ENCODE measurements at places on chromosomes 4 and X.

- H3K27me3 ChIP-seq: no peaks in the 10 kb centered on the region
- peaks cover 38% of the 10 kb centered on the region for H3K4me1 ChIP-seq
- H3K27ac ChIP-seq: peak overlapping the region; percentile 97
- no peak for DNase-seq
These were observed 23.8 kb upstream of the CD38 start for GRCh38 chr4:15754323-15754722.

- H3K36me3 ChIP-seq: peaks cover 11% of the 10 kb centered on the region
- H3K4me1 ChIP-seq: peaks cover 21% of the 10 kb centered on the region
- DNase-seq: no peak
- H3K4me3 ChIP-seq: no peak overlapping the region
- H3K27ac ChIP-seq: no peak overlapping the region
These were observed 84.6 kb downstream of the TSPAN5 start for GRCh38 chr4:98573791-98574190.

DNA sequence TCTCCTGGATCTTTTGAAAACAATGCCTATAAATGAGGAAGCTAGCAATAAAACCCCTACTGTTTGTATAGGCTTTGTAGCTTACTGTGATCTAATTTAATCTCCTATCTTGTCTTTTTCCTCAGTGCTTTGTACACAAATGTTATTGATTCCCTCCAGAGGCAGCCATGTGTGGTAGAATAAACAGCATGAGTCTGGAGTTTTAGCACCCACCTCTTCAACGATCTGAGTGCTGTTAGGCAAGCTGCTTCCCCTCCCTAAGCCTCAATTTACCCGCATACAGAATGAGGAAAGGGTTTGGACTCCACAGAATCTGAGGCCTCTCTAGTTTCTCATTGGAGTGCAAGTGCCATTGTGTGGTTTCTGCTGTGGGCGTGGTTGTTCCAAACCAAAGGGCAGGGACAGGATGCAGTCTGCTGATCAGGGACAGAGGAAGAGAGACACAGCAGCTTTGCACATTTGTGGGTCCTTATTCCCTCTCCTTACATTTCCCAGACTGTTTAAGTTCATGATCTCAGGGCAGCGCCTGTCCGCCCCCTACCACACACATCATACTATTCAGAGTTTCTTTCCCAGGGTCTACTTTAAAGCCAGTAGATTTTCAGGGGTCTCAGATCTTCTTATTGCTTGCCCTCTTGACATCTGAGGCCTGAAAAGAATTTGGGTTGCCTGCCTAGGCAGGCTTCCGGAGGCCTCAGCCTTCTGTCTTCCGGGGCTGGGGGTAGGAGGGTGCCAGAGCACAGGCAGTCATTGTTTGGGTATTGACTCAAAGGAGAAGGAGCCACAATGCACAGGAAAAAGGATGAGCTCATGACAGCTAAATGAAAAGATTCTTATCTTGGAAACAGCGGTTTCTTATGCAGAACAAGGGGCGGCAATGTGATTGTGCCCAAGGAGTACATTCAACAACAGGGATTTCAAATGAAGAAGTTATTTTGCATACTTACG lies 114.9 kb upstream of the TEX13D start:
- no peaks in the 10 kb centered on the region for H3K27me3 ChIP-seq
- H3K36me3 ChIP-seq: no peaks in the 10 kb centered on the region
- peak overlapping the region; percentile 66 for H3K4me3 ChIP-seq

DNA sequence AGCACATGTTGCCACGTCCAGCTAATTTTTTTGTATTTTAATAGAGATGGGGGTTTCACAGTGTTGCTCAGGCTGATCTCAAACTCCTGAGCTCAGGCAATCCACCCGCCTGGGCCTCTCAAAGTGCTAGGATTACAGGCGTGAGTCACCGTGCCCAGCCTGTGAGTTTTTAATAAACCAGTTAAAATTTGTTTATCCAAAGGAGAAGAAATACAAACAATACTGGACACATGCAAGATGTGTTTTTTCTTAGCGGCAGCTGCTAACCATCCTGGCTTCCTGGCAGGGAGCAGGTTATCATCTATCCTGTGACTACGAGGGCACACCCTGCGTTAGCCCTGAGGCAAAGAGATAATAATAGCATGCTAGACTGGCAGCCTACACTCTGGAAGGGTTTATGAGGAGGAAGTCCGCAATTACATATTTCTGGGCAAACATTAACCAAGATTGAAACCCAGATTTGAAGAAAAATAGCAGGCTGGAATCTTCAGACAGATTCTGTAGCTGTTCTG lies 191.4 kb downstream of the SPRY1 start:
- no peaks in the 10 kb centered on the region for H3K27me3 ChIP-seq
- H3K4me1 ChIP-seq: no peaks in the 10 kb centered on the region
- no peak overlapping the region for H3K4me3 ChIP-seq
- no peak for DNase-seq
- H3K36me3 ChIP-seq: no peaks in the 10 kb centered on the region

DNA sequence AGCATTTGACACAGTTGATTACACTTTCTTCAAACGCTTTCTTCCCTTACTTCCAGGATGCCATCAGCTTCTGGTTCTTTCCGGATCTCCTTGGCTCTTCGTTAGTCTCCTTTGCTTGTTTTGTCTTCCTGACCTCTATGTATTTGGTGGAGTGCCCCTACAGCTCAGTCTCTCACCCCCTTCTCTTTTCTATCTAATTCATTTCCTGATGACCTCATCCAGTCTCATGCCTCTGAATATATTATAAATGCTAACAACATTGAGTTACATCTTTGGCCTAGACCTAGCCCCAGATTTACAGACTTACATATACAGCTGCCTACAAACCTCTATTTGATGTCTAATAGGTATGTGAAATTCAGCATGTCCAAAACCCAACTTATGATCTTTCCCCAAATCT lies 16.5 kb upstream of the LEF1 start:
- H3K36me3 ChIP-seq: no peaks in the 10 kb centered on the region
- no peak overlapping the region for H3K4me3 ChIP-seq
- peaks cover 40% of the 10 kb centered on the region for H3K4me1 ChIP-seq
- no peaks in the 10 kb centered on the region for H3K27me3 ChIP-seq
- no peak for DNase-seq

DNA sequence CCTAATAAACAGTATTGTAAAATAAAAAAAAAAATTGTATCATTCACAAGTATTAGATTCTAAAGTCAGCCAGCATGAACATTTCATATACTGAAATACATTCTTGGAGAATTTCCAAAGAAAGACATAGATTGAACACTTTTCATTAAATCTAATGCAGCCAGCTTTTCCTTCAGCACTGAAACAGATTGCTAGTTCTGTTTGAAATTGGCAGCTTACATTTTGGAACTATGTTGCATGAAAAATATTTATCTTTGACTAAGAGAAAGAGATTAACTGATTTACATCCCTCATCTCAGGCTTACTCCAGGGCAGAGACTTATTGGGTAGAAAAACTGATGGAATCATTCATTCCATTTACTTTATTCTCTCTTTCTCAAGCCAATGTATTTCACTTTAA lies 272.7 kb downstream of the PDHA2 start:
- H3K36me3 ChIP-seq: no peaks in the 10 kb centered on the region
- no peaks in the 10 kb centered on the region for H3K4me1 ChIP-seq
- no peak for DNase-seq

DNA sequence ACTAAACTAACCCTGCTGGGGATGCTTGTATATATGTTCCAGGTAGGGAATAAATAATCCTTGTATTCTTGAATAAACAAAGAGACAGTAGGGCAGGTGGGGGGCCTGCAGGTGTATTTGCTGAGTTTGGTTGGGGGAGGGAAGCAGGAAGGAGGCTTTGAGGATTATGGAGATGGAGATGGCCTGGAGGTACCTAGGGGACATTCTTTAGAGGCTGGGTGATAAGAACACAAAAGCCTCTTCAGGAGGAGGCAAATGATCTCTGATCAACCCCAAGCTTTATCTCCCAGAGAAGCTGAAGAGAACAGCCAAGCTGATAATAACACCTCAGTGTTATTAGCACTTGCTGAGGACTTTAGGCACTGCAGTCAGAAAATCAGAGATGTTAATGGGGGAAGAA lies 187.7 kb downstream of the MGST2 start:
- H3K27ac ChIP-seq: no peak overlapping the region
- no peaks in the 10 kb centered on the region for H3K27me3 ChIP-seq
- H3K4me1 ChIP-seq: peaks cover 17% of the 10 kb centered on the region
- DNase-seq: no peak
- H3K4me3 ChIP-seq: no peak overlapping the region

All from naive thymus-derived CD8-positive, alpha-beta T cell (primary cell).